ENCODE measurements at places on chromosomes 16 and 17. TPM values are rescaled to one million over a fixed set of nuclear protein-coding genes. Genes with fewer than 3 reads are reported as not detected.

- DNase-seq, result no peak
These were observed 22.6 kb downstream of the COG1 start for GRCh38 chr17:73215447-73215846.

DNA sequence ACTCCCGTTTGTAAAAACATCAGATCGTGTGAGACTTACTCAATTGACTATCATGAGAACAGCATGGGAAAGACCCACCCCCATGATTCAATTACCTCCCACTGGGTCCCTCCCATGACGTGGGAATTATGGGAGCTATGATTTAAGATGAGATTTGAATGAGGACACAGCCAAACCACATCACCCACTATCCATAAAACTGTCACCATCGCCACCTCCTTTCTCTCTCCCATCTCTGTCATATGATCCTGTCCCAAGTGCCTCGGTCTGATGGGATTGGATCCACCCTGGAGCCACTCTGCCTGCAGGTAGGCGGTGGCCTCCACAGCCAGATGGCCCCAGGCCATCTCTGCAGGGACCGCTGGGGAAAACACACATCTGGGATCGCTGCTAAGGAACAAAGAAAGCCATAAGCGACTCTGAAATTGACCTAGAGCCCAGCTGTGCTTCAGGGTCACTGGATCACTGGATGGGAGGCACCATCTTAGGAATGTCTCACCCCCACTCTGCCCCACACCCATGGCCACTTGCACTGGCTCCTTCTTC, 61.2 kb downstream of the TMEM186 start:
- no peak for DNase-seq

DNA sequence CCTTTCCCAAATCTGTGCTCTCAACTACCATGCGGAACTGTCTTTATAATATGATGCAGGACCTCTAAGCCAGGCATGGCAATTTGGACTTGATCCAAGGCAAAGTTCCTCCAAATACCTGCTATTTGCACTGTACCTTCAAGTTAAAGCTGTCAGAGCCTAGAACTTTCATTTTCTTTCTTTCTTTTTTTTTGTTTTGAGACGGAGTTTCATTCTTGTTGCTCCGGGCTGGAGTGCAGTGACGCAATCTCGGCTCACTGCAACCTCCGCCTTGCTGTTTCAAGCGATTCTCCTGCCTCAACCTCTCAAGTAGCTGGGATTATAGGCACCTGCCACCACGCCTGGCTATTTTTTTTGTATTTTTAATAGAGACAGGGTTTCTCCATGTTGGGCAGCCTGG, 51.7 kb downstream of the ARHGAP27 start:
- DNase-seq, result no peak

PABPN1L gene
- not detected for total RNA-seq

TM4SF5 gene
- not detected for total RNA-seq
